ENCODE measurements at places on chromosomes 16 and 17.

DNA sequence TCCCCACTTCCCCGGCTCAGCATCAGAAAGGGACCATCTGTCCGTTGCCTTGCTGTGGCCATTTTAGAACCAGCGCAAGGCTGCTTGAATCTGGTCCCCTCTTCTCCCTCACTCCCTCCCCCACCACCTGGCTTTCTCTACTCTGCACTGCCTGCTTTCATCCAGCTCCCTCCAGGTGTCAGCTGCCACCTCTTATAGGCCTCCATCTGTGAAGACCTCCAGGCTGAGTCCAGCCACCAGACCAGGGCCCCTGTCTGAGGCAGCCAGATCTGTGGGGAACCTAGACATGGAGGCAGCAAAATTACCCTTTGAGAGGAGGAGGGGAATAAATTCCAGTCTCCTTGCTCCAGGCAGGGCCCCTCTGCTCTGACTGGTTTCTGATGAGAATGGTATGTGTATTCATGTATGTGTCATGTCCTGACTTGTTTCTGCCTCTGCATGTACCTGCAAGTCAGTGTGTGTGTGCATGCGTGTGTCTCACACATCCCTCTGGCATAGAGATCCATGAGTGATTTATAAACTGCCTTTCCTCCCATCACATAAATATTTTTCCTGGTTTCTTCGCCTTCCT is 21.1 kb downstream of the MINK1 start:
- no peak for DNase-seq

GRCh38 chr16:85328676-85329058 is 216.4 kb upstream of the CIBAR2 start:
- no peak for DNase-seq

- no peak for DNase-seq
Observed at GRCh38 chr17:38578229-38579082, 27.3 kb downstream of the SRCIN1 start.

- no peak for DNase-seq
Observed at GRCh38 chr17:82097919-82098168, 192 bp downstream of the FASN start.

GRCh38 chr17:78739331-78739931 is 42.6 kb downstream of the CYTH1 start:
- DNase-seq = no peak

- DNase-seq = no peak
Observed at GRCh38 chr17:37081287-37081686, 132.5 kb downstream of the AATF start.

- no peak for DNase-seq
Observed at GRCh38 chr16:66344533-66345145, 21.9 kb upstream of the CDH5 start.

GRCh38 chr17:44212507-44213402 is 6.7 kb downstream of the UBTF start:
- no peak for DNase-seq

Data from T-helper 1 cell (primary cell).